ENCODE measurements at places on chromosomes 7 and 10.

DNA sequence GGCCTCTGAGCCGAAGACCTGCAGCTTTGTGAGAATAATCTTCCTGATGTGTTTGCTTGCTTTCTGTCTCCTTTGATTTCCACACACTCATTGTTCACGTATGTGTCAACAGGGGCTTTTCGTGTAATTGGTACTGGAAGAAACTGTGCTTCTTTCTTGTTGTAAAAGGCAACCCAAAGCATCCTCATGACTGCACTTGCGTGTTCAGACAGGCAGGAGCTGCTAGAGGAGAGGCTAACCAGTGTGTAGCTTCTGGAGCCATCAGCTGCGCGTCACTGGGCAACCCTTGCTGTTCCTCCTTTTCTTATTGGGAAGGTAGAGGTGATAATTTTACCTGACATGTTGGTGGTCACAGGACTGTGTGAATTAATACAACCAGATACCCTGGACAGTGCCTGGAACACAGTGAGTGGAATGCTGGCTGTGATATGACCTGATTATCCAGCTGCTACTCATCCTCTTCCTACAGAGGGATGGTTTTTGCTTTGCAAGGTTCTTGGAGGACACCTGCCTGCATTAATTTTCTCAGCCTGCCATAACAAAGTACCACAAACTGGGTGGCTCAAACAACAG is 213.0 kb downstream of the ABCA13 start:
- no peak for DNase-seq

DNA sequence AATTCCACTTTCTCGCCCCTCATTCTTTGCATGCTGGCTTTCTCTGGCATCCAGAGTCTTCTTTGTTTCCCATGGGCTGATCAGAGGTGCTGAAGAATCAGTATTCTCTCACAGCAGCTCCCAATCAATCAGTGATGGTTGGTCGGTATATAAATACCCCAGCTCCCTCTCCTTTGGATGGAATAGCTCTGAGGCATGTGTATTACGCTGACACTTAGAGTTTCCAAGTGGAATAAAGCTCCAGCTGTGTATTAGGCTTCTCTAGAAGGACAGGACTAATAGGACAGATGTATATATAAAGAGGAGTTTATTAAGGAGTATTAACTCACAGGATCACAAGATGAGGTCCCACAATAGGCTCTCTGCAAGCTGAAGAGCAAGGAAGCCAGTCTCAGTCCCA is 218.3 kb upstream of the GRB10 start:
- no peak for DNase-seq

DNA sequence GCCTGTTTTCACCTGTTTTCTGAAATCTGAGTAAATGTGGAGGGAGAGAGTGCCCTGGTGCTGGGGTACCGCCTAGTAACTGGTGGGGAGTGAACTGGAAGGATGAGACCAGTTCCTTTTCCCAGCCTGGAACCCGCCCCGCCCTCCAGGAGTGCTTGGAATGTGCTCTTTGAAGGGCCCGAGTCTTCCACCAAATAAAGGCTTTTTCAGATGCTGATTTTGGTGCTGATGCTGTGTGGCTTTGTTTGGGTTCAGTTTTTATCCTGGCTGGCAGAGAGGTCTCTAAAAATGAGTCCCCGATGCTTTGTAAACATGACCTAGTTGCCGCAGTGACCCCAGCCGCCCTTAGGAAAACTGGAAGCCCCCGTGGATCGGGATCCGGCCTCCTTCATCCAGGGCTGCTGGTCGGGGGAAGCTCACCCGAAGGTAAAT is 25.9 kb downstream of the FOXK1 start:
- DNase-seq = no peak

- no peak for DNase-seq
Measured at GRCh38 chr10:9075420-9075819, 1020.9 kb downstream of the GATA3 start.

GRCh38 chr10:77594471-77594783 is 43.2 kb downstream of the KCNMA1 start:
- DNase-seq = no peak

- DNase-seq = no peak
Measured at GRCh38 chr7:29860186-29860585, 53.9 kb downstream of the WIPF3 start.

DNA sequence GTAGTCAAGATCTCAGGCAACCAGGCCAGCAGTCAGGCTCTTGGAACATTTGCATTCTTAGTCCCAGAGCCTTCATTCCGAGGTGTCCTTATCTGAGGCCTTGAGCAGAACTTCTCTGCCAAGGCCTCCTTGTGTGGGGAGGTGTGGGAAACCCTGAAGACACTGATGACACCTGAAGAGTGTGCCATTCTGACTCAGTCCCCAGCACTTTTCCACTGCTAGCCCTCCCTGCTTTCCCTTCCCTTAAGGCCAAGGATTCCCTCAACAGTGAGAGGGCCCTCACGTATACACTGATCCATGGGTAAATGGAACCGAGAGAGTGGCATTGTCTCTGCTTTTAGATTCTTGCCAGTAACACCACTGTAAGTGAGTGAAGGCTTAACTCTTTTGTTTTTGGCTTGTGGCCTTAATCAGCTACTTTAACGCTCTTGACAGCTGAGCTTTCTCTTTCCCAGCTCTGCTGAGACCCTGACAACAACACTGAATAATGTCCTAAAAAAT is 30.3 kb downstream of the TRDMT1 start:
- DNase-seq = no peak

GRCh38 chr10:76398043-76398710 is 966.8 kb downstream of the LRMDA start:
- DNase-seq = no peak

- DNase-seq = no peak
Measured at GRCh38 chr10:94061026-94061425, 67.3 kb downstream of the PLCE1 start.

GRCh38 chr10:77837925-77838595 is 88.5 kb downstream of the DLG5 start:
- DNase-seq = no peak

- no peak for DNase-seq
Measured at GRCh38 chr7:130286881-130287280, 6.1 kb upstream of the CPA4 start.

DNA sequence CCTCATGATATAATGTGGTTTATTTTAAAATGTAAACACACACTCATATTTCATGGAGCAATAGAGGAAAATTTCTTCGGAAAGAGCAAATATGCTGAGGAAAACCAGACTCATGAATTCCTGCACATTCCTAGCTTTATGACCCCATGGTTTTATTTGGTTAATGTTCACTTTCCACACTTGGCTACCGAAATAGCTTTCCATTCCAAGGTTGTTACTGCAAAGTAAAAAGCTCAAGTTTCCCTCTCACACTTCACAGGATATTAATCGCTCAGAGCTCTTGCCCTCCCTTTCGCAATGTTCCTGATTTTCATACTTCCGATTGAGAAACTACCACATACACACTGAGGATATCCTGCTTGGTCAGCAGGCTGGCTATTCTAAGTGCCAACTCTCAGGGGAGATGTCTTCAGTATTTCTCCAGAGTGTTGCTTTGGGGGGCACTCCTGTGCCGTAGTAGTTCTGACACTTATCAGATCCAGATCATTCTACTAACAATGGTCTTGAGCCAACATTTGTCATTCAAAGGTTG is 77.5 kb upstream of the STEAP1B start:
- DNase-seq = no peak

DNA sequence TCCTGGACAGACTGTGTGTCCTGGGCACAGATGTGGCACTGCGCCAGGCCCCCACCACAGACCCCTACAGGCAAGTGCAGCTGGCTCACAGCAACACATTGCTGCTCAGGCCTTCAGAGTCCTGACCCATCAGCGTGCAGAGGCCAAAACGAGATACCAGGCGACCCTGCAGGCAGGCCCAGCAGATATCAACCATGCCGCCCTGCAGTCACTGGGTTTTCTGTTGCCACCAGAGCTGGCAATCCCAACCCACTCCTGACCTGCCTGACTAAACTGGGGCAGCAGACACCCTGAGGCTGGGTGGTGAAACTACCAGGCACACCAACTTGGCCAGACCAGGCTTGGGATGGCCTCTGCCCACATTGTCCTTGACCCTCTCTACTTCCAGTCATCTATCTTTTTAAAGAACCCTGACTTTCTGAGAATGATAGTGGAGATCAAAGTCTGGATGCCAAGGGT is 20.3 kb downstream of the ZCCHC24 start:
- DNase-seq = no peak

Measured in central memory CD4-positive, alpha-beta T cell (primary cell).